ENCODE measurements at places on chromosomes 5 and 9.

DNA sequence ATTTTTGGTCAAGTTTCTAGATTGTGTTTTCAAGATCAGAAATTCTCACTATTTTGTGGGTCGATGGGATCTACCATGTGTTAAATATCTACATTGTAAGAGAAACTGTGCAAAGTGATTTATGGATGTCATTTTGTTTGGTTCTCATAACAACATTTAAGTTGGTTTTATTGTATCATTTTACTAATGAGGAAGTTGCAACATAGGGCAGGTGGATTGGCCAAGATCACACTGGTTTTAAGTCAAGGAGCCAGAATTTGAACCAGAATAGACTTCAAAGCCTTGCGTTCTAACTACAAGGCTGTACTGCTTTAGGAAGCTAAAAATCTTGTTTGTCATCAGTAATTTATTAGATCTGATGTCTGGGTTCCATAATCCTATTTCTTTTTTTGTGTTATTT, 23.4 kb downstream of the SH3TC2 start:
- no peak for DNase-seq

- no peak for DNase-seq
These were observed 818.6 kb downstream of the CDH18 start for GRCh38 chr5:19169426-19169825.

DNA sequence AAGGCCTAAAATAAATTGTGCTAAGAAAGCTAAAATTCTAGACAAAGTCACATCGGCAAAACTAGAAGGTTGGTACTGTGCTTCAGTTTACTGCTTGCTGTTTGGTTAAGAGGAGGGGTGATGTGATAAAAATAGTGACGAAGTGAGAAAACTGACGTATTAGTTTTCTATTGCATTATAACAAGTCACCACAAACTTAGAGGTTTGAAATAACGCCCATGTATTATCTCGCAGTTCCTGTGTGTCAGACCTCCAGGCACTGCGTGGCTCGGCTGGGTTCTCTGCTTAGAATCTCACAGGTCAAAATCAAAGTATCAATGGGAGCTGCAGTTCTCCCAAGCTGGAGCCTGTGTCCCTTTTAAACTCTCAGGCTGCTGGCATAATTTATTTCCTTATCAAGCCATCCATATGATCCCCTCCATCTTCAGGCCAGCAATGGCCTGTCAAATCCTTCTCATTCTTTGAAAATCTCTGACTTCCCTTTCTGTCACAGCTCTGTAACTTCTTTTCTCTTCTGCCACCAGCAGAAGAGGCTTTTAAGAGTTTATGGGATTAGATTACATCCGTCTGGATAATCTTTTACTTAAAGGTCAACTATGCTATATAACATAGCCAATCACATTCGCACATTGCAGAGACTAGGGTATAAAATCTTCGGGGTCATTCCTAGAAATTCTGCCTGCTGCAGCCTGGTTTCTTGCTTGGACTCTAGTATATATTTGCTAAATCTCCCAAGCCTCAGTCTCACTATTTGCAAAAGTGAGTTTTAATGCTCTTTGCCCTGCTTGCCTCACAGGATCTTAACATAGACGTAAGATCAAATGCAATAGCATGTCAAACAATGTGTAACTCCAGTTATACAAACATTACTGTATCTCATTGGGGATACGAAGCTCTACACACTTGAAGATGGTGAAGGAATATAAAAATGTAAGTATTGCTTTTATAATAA, 104.0 kb upstream of the CDKN2B start:
- no peak for DNase-seq

- DNase-seq: no peak
These were observed at the start of gene RNF180 for GRCh38 chr5:64165500-64166200. Gene RNF180 (plus strand): TSS chr5:64165843. CDS start chr5:64200808, 34,965 bp downstream.

DNA sequence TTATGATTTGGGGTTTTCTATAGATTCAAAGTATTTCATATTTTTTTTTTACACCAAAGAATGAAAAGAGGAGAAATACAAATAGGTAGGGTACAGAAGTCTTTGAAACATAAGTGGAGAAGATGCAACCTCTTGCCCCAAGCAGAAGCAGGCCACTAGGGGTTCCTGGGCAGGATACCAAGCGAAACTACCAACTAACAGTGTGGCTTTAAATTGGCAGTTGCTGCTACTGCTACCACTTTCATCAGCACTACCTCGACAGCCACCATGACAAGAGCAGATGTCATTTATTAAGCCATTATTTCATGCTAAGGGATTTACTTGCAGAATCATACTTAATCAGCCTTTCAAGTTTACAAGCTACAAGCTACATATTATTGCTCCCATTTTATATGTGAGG, 288.1 kb downstream of the NR3C1 start:
- DNase-seq: no peak

DNA sequence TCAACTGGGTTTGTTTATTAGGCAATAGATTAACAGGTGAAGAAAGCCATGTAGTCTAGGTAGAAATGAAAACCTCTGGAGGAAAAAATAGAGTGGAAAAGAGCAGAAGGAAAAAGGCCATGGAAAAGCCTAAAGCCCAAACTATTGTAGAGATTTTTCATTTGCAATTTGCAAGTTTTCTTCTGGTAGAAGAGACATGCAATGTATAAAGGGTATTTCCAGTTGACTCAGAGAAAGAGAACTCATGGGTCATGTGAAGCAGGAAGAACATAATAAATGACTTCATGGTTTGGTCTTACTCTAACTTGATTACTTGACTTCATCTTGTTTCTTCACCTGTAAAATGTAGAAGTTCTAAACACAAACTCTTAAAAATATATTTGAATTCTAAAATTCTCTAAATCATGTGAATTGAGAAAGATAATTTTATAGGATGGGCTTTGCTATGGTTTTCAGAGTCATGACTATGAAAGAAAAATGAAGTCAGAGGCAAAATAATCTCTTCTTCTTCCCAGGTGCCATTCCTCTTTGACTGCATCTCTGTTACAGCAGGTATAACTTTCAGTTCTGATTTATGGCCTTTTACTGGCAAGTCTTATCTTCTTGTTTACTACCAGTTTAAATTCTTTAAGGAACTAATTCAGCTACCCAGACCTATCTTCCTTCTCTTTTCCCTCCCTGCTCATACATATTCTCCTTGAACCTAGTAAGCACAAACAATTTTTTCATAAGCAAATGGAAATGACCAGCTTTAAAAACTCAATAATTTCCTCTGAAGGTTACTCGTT, 47.7 kb upstream of the TMC1 start:
- no peak for DNase-seq

DNA sequence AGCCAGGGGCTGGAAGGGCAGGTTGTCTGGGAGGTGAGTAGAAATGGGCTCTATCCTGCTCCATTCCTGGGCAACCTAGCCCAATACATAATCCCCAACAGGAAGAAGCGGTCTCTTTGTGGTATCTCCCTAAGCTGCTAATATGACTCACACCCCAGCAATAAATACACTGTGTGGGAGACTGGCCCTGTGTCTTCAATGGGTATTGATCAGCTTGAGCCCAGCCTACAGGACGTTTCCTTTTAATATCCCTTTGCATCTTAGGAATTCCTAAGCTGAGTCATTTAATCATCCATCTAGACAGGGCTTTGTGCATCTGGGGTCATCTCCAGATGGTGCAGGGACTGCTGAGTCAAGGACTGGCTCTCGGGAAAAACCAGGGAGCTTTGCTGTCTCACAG, 207.0 kb upstream of the PANK3 start:
- no peak for DNase-seq

GRCh38 chr5:68452286-68452685, 236.7 kb downstream of the PIK3R1 start:
- no peak for DNase-seq

DNA sequence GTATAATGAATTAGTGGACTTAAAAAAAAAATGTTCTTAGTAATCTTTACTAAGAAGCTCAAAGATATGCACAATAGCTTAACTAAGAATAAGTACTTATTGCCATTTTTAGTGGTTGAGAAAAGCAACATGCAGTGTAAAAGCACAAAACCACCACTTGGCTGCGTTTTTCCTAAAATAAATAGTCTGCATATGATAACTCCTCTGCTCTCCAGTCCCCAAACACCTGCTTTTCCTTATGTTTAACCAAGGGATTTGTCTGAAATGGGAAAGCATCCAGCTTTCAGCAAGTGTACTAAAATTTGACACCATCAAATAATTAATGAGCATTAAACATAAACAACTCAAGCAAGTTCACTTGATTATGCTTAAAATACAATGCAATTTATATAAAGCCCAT, 41.4 kb downstream of the PSIP1 start:
- no peak for DNase-seq

- DNase-seq: no peak
These were observed 134.6 kb downstream of the RXRA start for GRCh38 chr9:134460896-134461295.

DNA sequence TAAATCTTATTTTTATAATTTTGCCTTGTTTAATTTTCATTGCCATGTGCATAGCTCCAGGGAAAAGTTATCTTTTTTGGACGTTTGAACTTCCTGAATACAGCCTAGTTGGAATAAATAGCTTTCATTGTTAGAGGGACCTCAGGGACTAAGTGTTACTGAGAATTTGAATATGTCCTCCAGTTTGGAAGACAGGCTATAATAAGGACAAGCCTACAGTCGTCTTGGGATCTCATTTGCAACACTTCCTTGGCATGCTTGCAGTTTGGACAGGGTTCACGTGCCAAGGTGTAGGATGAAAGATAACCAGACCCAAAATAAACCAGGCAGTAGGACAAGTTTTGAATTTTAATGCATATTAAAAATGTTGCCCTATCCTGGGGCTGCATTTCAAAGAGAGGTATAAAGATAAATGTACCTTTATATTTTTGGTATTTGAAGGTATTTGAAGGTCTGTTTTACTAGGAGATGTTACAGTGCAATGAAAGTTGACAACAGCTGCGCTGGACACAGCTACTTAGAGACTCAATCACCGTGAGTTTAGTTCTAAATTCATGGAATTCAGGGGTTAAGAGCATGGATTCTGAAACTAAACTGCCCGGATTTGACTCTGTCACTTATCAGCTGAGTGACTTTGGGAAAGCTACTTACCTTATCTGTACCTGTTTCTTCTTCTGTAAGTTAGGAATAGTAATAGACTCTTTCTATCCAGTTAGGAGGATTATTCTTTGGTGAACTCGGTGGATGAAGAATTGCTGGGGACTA, 134.1 kb downstream of the ACTBL2 start:
- DNase-seq: no peak

DNA sequence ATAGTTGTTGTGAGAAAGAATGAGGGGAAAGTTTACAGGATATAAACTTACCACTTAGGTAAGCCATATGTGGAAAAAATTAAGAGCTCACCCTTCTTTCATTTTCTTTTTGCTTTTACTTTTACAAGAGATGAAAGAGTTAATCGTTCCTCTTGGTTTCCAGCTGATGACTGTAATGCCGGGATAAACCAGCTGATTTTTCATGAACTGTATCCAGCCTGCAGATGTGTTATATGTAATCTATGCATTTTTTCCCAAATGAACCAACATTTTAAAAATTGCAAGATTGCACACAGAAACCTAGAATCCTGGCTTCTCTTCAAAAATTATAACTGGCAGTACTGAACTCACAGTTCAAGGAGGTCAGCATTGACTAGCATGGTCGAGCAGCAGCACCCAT, 185.9 kb downstream of the GRIA1 start:
- DNase-seq: no peak

DNA sequence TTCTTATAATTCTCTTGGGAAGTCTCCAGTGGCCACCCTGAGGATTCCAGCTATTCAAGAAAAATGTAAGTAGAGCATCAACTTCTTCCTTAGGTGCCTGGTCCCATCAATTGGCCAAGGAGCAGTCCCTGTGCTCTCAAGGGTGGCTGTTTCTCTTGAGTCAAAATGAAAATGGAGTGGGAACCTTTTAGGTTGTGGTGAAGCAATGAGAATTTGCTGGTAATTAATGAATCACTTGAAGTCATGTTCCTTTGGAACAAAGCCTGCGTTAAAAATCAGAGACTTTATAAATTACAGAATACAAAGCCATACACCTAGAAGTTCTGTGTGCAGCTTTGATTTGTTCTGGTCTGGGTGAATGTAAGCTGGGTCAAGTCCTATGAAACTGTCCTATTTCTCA, 48.9 kb downstream of the IL31RA start:
- DNase-seq: no peak

DNA sequence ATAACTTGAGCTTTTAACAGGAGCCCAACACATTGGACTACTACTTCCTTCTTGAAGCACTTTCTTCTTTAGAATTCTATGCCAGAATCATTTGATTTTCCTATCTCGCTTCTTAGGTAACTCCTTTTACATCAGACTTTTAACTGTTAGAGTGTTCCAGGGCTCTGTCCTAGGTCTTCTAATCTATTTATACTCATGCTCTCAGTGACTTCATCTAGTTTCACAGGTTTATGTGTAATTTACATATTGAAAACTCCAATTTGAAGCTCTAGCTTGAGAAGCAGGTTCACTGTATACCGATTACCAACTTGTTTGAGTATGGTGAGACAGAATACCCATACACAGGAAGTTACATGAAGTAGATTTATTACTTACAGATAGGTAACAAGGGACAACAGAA, 11.3 kb downstream of the SHOC1 start:
- no peak for DNase-seq

All from CD4-positive, alpha-beta T cell treated with Interleukin-17A for 4 hours (primary cell).